Endothelial cell of umbilical vein (primary cell): ENCODE measurements at places on chromosomes 7 and 10.

GRCh38 chr10:62460393-62460792 lies 86.2 kb downstream of the ZNF365 start:
- no peak for DNase-seq

GRCh38 chr10:73742454-73742734 lies 1.8 kb upstream of the SEC24C start:
- no peak for DNase-seq

DNA sequence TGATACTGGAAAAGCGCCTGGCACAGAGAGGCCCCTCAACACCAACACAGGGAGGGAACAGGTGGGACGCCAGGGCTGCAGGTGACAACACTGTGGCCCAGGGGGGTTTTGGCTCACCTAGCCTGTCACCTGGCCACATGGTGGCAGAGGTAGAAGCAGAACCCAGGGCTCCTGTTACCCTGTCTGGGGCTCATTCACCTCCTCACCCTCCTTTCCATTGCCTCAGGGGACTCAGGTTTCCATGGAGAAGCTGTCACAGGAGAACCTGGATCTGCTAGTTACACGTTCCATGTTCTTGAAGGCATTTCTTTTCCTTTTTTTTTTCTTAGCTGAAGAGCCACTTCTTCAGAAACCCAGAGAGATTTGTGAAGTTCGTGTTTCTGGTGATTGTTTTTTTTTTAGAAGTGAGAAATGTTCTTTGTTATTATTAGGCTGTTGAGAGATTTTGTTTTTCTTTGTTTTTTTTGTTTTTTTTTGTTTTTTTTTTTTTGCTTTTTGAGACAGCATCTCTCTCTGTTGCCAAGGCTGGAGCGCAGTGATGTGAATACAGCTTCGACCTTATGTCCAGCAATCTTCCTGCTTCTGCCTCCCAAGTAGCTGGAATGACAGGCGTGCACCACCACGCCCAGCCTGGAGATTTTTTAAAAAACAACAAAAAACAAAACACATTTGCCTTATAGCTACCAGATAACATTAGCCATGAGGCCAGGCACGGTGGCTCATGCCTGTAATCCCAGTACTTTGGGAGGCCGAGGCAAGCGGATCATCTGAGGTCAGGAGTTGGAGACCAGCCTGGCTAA lies 16.0 kb downstream of the DENND2A start:
- no peak for DNase-seq

DNA sequence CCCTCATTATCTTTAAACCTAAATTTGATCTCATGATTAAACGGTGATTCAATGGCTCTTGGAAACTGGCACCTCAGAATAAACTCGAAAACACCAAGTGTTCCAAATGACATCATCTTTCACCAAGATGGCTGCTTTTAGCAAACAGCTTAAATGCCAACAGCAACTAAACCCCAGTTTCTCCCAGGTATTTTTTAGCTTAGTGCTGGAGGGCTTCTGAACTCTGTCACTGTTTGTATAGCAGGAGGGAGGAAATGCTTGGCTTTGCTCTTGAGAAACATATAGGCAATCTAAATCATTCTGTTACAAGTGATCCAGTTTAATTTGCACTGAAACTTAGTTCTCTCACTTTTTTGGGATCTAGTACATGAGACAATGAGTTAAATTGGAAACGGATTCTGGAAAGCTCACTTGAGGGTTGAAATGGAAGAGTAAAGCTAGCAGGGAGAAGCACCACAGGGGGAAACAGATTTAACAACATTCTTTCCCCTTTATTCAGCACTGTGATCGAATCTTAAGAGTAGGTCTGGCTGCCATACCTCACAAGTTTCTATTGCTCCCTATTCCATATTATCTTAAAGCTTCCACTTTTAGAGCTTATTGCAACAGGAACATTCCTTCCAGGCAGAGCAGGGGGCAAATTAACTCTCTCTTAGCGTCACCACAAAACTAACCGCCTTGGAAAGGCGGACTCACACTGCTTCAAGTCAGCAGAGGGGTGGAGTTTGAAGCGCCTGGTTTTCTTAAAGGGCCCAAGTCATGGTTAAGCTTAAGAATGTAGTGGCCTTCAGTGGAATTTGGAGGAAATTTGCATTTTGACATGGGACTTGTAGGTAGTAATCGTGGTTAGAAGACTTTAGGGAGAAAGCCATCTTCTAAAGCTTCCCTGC lies 1.8 kb upstream of the CCDC6 start:
- peak; percentile 85 for DNase-seq

DNA sequence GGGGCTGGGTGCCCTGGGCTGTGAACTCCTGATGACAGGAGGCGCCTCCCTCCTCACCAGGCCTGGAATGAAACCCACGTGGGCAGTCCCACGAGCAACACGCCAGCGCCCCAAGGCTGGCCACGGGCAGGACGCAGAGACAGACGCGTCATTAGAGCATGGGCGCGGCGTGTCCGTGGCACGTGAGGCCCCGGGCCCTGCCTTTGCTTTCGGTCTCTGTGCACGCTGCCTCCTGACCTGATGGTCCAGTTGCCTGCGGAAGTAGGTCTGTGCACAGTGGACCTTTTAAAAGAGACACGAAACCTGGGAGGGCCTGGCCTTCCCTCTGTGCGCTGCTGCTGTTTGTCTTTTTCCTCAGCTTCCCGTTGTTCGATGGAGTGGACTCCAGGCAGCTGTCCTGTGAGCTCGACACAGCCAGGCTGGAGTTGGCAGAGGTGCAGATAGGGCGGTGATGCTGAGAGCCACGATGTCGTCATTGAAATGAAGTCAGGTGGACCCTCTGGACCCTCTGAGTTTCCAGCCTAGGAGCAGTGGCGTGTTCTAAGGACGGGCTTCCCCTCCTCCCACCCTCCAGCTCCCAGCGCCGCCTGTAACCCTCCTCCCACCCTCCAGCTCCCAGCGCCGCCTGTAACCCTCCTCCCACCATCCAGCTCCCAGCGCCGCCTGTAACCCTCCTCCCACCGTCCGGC lies 40.1 kb upstream of the CFAP46 start:
- DNase-seq: no peak

DNA sequence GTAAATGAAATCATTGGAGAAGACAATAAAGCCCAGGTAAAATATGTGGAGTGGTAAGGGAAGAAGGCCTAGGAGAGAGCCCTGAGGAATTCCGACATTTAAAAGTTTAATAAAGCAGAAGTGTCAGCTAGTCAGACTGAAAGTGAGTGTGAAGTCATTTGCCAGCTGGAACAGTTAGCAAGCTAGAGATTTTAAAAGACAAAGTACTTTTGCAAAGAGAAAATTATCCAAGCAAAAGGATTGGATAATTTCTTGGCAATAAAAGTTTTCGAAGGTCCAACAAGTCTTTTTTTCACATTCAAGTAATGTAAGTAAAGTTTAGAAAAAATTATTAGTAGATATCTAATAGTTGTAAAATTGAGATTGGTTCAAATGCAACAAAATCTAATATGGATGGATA lies 27.1 kb upstream of the SEMA3C start:
- DNase-seq: no peak

GRCh38 chr7:50633414-50633710 lies 68.2 kb upstream of the DDC start:
- DNase-seq: no peak

GRCh38 chr7:91181949-91182348 lies 82.3 kb upstream of the FZD1 start:
- no peak for DNase-seq

DNA sequence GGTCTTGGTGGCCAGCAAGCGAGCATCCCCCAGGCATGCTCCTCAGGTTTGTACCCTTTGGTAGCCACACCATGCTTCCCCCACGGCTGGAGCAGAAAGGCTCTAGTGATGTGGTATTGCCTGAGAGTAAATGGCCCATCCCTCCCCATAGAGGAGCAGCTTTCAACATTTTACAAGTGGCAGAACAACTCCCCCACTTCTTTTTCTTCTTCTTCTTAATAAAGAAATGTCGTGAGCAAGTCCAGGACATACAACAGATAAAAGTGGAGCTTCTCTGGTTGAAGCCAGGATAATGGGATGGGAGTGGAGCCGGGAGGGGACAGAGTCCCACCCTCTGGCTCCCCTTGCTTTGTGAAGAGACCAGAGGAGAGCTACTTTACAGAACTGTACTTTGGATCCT lies 131.5 kb downstream of the ANLN start:
- no peak for DNase-seq

DNA sequence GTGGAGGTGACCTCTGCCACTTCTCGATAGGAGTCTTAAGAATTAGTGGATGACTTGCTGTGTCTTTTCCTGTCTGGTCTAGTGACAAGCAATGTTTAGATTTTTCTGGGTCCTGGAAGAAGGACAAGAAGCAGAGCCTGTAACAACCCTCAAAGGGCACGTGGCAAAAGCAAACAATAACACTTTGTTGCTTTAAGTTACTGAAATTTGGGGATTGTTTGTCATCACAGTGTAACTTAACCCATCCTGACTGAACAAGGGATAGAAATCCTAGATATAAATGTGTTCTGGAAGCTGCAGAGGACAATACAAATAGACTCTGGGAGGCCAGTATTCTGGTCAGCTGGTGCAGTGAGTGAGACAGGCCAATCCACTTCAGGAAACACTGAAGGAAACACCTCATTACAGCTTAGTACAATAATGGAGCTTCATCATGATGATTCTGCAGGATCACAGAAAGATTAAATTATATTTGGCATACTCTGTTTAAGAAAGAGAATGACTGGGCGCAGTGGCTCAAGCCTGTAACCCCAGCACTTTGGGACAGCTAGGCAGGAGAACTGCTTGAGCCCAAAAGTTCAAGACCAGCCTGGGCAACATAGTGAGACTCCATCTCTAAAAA lies 23.3 kb downstream of the ENKUR start:
- DNase-seq: no peak

GRCh38 chr7:150753826-150754603 lies 16.8 kb downstream of the GIMAP5 start:
- DNase-seq: peak; percentile 95

DNA sequence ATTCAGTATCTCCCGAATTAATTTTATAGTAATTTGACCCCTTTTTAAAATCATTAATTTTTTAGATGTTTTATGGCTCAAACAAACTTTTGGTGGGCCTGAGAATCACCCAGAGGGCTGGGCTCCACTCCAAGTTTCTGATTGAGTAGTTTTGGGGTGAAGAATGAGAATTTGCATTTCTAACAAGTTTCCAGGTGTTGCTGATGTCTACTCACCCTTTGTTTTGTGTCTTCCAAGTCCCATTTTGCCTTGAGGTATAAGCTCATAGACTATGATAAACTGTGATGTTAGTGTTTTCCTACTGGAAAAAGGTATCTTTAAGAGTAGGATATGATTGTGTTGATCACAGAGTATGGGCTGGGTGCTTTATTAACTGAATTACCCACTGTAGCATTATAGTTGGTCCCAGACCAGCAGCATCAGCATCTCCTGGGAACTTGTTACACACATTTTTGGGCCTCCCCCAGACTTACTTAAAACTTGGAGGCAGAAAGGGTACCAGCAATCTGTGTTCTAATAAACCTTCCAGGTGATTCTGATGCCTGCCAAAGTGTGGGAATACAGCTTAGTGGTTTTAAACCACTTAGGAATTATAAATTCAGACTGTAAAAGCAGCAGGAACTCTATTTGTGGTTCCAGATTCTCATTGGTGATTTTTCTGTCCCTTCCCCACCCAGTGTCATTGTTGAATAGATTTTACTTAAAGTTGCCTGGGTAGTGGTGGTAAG lies 19.1 kb downstream of the ZNRF2 start:
- no peak for DNase-seq

GRCh38 chr10:104103956-104104355 lies 18.0 kb upstream of the SFR1 start:
- no peak for DNase-seq

- DNase-seq: no peak
Observed at GRCh38 chr7:81693894-81694293, 76.0 kb downstream of the HGF start.

GRCh38 chr7:80705130-80705781 lies 66.8 kb downstream of the CD36 start:
- no peak for DNase-seq

- peak; percentile 77 for DNase-seq
Observed at GRCh38 chr7:138935465-138936011, 45.7 kb downstream of the KIAA1549 start.
